ENCODE measurements at places on chromosomes 16 and 17.
A peak's percentile ranks its signal among the peaks of the same experiment; 100 is the strongest.

- no peak overlapping the region for H3K27ac ChIP-seq
- no peaks in the 10 kb centered on the region for H3K4me1 ChIP-seq
- H3K36me3 ChIP-seq = no peaks in the 10 kb centered on the region
- H3K27me3 ChIP-seq = no peaks in the 10 kb centered on the region
These were observed 22.9 kb upstream of the C1QL1 start for GRCh38 chr17:44990994-44991393.

DNA sequence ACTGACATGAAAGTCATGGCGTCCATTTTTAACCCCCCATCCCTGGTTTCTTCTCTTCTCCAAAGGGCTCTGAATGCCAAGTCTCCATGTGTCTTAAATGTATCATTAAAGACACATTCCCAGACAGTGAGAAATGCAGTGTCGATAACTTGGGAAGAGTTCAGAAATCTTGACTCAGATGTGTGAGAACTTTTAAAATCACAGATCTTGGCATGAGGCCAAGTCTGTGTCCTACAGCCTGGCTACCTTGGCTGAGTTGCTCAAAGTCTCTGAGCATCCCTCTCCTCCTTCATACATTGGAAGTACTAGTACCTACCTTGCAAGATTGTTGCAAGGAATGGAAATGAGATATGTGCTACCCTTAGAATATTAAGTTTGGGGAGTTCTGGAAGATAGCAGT lies 1046.5 kb upstream of the RBFOX1 start:
- no peaks in the 10 kb centered on the region for H3K27me3 ChIP-seq
- H3K27ac ChIP-seq = no peak overlapping the region
- no peaks in the 10 kb centered on the region for H3K4me1 ChIP-seq
- no peak overlapping the region for H3K4me3 ChIP-seq
- no peak for DNase-seq

DNA sequence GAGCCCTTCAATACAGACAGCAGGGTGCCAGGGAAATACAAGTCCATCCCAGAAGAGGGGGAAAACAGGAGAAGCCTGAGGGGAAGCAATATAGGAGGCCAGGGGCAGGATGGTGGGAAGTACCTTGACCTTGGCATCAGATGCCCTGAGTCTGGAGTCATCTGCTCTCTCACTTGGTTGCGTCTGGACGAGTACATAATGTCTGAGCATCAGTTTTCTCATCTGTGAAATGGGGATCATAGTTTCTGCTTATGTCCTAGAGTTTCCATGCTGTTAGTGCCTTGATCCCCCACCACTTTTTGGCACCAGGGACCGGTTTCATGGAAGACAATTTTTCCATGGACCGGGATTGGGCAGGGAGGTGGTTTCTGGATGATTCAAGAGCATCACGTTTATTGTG lies 2.3 kb downstream of the STAT5A start:
- H3K27ac ChIP-seq = no peak overlapping the region
- H3K27me3 ChIP-seq = no peaks in the 10 kb centered on the region
- DNase-seq = no peak
- H3K4me3 ChIP-seq = no peak overlapping the region
- no peaks in the 10 kb centered on the region for H3K36me3 ChIP-seq
- peaks cover 35% of the 10 kb centered on the region for H3K4me1 ChIP-seq

GRCh38 chr16:85689285-85689949 lies 663 bp upstream of the GINS2 start:
- H3K4me3 ChIP-seq = peak overlapping the region; percentile 71
- H3K4me1 ChIP-seq = peaks cover 8% of the 10 kb centered on the region
- no peak overlapping the region for H3K27ac ChIP-seq
- DNase-seq = no peak
- H3K36me3 ChIP-seq = no peaks in the 10 kb centered on the region

DNA sequence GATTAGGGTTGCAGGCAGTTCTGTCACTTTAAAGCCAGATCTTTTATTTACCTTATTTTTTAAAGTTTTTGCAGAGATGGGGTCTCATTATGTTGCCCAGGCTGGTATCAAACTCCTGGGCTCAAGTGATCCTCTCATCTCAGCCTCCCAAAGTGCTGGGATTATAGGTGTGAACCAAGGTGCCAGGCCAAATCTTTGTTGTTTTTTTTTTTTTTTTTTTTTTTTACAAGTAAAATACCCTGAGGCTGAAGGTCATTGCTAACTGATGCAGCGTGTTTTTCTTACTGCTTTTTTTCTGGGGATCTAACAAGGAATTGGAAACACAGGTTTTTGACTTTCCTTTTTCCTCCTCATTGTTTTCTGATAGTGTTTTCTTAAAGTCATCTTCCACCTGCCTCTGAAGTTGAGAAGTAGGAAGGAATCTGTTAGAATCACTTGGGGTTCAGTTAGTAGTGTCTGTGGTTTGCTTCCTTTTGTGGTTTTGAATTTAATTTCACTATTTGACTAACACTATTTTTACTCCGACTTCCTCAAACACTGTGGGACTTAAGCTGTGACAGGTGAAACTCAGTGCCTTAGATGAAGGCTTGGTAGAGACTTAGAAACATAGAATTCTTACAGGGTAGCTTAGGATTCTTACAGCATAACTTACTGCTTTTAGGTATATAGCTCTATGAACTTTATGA lies 22.2 kb downstream of the CLTC start:
- no peak overlapping the region for H3K27ac ChIP-seq
- H3K27me3 ChIP-seq = no peaks in the 10 kb centered on the region
- no peak overlapping the region for H3K4me3 ChIP-seq
- peaks cover 39% of the 10 kb centered on the region for H3K36me3 ChIP-seq
- peaks cover 11% of the 10 kb centered on the region for H3K4me1 ChIP-seq

- no peaks in the 10 kb centered on the region for H3K4me1 ChIP-seq
- H3K36me3 ChIP-seq = no peaks in the 10 kb centered on the region
- no peaks in the 10 kb centered on the region for H3K27me3 ChIP-seq
- H3K27ac ChIP-seq = no peak overlapping the region
- DNase-seq = no peak
These were observed 14.2 kb downstream of the C16orf82 start for GRCh38 chr16:27080895-27081294.

- H3K4me1 ChIP-seq = no peaks in the 10 kb centered on the region
- no peaks in the 10 kb centered on the region for H3K36me3 ChIP-seq
- H3K27ac ChIP-seq = peak overlapping the region; percentile 61
- H3K27me3 ChIP-seq = no peaks in the 10 kb centered on the region
- no peak overlapping the region for H3K4me3 ChIP-seq
- DNase-seq = no peak
These were observed 167.1 kb upstream of the ZFHX3 start for GRCh38 chr16:73214825-73215677.

- H3K4me3 ChIP-seq = no peak overlapping the region
- no peaks in the 10 kb centered on the region for H3K36me3 ChIP-seq
- DNase-seq = no peak
- H3K27me3 ChIP-seq = no peaks in the 10 kb centered on the region
These were observed 178.5 kb downstream of the MAF start for GRCh38 chr16:79422064-79422463.

GRCh38 chr17:43587647-43588046 lies 41.5 kb upstream of the ETV4 start:
- H3K27ac ChIP-seq = no peak overlapping the region
- H3K4me1 ChIP-seq = peaks cover 19% of the 10 kb centered on the region
- no peak overlapping the region for H3K4me3 ChIP-seq
- DNase-seq = no peak
- no peaks in the 10 kb centered on the region for H3K36me3 ChIP-seq

- H3K27me3 ChIP-seq = no peaks in the 10 kb centered on the region
- no peaks in the 10 kb centered on the region for H3K36me3 ChIP-seq
- peaks cover 60% of the 10 kb centered on the region for H3K4me1 ChIP-seq
- H3K27ac ChIP-seq = peak overlapping the region; percentile 98
- H3K4me3 ChIP-seq = peak overlapping the region; percentile 95
These were observed 1.2 kb downstream of the SREBF1 start for GRCh38 chr17:17835415-17836249.

DNA sequence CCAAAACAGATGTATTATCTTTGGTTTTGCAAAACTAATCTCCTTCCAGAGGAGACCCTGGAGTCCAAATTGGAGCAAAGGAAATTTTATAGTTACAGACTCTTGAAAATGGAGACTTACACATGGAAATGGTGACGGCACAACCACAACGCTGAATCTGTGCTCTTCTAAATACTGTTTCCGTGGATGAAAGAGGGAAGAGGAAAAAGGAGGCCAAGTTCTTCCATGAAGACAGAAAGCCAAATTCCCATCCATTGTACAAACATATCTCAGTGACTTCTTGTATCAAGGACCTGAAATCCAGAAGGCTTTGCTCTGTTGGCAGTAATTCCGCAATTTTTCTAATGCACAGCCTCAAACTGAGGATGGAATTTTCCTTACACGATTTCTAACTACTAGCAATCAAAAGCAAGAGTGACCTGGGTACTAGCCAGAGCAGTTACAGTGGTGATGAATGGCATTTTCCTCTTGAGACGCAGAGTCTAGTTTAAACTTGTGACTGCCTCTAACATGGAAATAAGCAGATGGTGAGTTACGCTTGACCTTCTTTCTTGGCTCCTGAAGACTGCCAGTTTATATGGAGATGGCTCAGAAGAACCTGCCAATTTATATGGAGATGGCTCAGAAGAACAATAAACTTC lies 38.5 kb downstream of the VPS53 start:
- H3K36me3 ChIP-seq = no peaks in the 10 kb centered on the region
- no peak for DNase-seq
- H3K27ac ChIP-seq = peak overlapping the region; percentile 62
- no peak overlapping the region for H3K4me3 ChIP-seq
- no peaks in the 10 kb centered on the region for H3K4me1 ChIP-seq

DNA sequence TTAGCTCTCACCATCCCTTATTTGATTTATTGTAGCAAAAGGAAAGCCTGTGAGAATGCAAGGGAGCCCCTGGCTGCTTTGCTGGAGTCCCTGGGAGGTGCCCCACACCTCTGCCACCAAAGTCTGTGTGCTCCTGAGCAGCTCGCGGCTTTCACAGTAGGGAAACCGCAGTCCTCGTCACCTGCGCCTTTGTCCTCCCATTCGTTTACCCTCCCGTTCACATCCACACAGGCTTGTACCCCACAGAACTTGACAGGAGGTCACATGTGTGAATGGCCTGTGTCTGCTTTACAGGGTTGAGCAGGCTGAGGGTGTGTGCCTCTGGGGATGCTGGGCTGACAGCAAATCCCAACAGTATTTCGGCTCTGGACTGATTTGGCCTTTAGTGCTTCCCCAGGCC lies 152.5 kb downstream of the LGALS9B start:
- H3K27ac ChIP-seq = no peak overlapping the region
- no peak for DNase-seq
- no peaks in the 10 kb centered on the region for H3K4me1 ChIP-seq
- no peaks in the 10 kb centered on the region for H3K27me3 ChIP-seq
- H3K4me3 ChIP-seq = no peak overlapping the region

DNA sequence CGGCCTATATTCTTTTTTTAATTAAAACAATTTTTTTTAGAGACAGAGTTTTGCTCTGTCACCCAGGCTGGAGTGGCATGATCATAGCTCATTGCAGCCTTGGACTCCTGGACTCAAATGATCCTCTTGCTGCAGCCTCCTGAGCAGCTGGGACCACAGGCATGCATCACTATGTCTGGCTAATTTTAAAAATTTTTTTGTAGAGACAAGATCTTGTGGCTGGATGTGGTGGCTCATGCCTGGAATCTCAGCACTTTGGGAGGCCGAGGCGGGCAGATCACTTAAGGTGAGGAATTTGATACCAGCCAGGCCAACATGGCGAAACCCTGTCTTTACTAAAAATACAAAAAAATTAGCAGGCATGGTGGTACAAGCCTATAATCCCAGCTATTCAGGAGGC lies 54.8 kb upstream of the MSI2 start:
- no peak overlapping the region for H3K27ac ChIP-seq
- H3K4me3 ChIP-seq = no peak overlapping the region
- H3K4me1 ChIP-seq = no peaks in the 10 kb centered on the region
- no peak for DNase-seq
- H3K36me3 ChIP-seq = no peaks in the 10 kb centered on the region

GRCh38 chr16:48435906-48436305 lies 50.7 kb upstream of the SIAH1 start:
- no peak overlapping the region for H3K27ac ChIP-seq
- H3K4me3 ChIP-seq = no peak overlapping the region

- H3K4me3 ChIP-seq = no peak overlapping the region
- H3K4me1 ChIP-seq = peaks cover 10% of the 10 kb centered on the region
- peak overlapping the region; percentile 93 for H3K27ac ChIP-seq
- no peak for DNase-seq
These were observed 1.1 kb upstream of the PGAP3 start for GRCh38 chr17:39688945-39689344.

DNA sequence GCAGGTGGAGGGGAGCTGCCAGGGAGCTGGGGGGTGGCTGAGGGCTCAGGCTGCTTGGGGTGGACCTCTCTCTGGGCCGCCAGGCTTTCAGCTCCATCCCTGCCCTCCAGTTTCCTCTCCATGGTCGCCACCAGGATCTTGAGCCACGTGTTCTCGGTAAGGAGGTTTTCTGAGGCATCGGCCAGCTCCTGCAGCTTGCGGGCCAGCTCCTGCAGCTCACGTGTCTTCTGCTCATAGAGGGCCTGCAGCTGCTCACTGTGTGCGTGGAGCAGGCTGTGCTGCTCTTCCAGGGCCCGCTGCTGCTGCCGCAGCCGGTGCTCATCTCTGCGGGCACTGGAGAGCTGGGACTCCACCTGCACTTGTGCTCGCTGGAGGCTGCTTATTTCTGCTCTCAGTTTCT lies 11.0 kb downstream of the SNN start:
- H3K4me1 ChIP-seq = peaks cover 87% of the 10 kb centered on the region
- H3K4me3 ChIP-seq = no peak overlapping the region
- H3K27me3 ChIP-seq = no peaks in the 10 kb centered on the region
- no peak for DNase-seq
- peaks cover 8% of the 10 kb centered on the region for H3K36me3 ChIP-seq
- no peak overlapping the region for H3K27ac ChIP-seq

DNA sequence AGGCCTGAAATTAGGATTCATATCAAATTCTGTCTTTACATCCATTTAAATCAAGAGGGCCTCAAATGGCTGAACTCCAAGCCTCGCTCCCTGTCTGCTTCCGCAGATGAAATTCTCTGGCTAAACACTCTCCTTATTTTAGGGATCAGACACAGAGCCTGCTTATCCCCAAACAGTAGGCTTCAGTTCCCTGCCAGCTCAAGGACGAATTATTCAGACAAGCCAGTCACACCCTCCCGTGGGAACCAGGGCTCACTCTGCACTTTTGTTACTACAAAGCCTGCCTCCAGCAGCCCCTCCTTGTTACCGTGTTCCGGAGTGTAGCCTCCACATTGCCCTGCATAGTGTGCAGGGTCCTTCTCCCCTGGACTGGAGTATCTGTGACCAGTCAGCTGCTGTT lies 46.6 kb upstream of the LCMT1 start:
- H3K4me1 ChIP-seq = peaks cover 5% of the 10 kb centered on the region
- no peak for DNase-seq
- H3K4me3 ChIP-seq = no peak overlapping the region

DNA sequence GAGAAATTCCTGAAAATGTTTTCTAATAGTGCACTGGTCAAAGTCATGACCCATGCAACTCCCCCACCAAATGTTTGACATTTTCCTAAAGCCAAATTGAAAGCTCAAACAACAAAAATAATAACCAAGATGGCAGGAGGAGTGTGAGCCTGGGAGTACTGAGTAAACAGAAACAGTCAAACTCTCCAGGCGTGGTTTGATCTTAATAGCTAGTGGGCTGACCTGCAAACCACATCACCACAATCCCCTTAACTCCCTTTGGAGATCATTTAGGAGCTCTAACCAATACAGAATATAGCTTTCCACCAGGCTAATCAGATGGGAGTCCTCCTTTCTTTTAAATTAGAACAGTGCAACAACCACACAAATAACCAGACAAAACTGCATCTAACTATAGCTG lies 19.2 kb upstream of the MEIOC start:
- no peak overlapping the region for H3K27ac ChIP-seq
- no peak for DNase-seq
- H3K27me3 ChIP-seq = no peaks in the 10 kb centered on the region
- H3K4me1 ChIP-seq = no peaks in the 10 kb centered on the region
- no peaks in the 10 kb centered on the region for H3K36me3 ChIP-seq
- no peak overlapping the region for H3K4me3 ChIP-seq
